ENCODE measurements at places on chromosomes 16 and 17. TPM values are rescaled to one million over a fixed set of nuclear protein-coding genes. Genes with fewer than 3 reads are reported as not detected.

Gene TBC1D26
- total RNA-seq = not detected

Gene KRT222
- 0.70 TPM for total RNA-seq

Gene PITPNM3
- total RNA-seq = 3.0 TPM

Gene AIPL1
- total RNA-seq = not detected

Gene SHBG
- total RNA-seq = 0.79 TPM

Gene CDH1
- total RNA-seq = 3.9 TPM

Gene SLC16A13
- 11.9 TPM for total RNA-seq

Gene CTRB2
- total RNA-seq = not detected

Gene HSDL1
- 17.4 TPM for total RNA-seq

Gene HOXB9
- total RNA-seq = 7.8 TPM

Gene TAT
- total RNA-seq = not detected

Gene CNGB1
- 0.27 TPM for total RNA-seq

Gene ASB16
- not detected for total RNA-seq

Gene SECTM1
- total RNA-seq = 1.4 TPM
